ENCODE measurements at places on chromosomes 4 and X. TPM values are rescaled to one million over a fixed set of nuclear protein-coding genes. Genes with fewer than 3 reads are reported as not detected.

Gene TRPC5OS
- total RNA-seq: not detected

Gene TLR8
- total RNA-seq: 0.27 TPM

- DNase-seq: no peak
Observed at GRCh38 chrX:81338924-81339323, 137.0 kb downstream of the SH3BGRL start.

Gene LINC00632
- 237 TPM for total RNA-seq

DNA sequence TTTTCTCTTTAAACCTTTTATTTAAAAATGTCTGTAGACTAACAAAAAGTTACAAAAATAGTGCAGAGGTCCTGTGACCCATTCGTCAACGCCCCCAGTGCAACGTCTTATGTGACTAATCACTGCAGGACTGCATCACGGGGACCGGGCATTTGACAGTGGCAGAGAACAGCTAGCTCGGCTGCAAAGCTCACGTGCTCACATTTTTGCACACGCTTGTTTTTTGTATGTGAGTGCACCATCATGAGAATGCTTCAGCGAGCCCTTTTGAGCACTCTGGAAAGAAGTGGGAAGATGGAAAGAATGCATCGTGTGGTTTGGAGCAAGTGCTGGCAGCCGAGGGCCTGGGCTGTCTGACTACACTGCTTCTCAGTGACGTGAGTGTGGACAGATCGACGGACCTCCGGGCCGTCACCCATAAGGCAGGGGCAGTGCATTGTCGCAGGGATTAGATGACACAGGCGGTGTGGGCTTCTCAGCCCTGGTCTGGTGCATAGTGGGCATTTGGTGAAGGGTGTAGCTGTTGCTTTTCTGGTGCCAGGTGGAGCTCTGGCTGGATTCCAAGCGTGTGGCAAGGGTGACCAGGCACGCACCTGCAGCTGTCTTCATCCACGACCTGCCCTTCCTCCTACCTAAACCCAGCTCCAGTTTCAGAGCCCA lies 17.7 kb downstream of the SPON2 start:
- DNase-seq: no peak

DNA sequence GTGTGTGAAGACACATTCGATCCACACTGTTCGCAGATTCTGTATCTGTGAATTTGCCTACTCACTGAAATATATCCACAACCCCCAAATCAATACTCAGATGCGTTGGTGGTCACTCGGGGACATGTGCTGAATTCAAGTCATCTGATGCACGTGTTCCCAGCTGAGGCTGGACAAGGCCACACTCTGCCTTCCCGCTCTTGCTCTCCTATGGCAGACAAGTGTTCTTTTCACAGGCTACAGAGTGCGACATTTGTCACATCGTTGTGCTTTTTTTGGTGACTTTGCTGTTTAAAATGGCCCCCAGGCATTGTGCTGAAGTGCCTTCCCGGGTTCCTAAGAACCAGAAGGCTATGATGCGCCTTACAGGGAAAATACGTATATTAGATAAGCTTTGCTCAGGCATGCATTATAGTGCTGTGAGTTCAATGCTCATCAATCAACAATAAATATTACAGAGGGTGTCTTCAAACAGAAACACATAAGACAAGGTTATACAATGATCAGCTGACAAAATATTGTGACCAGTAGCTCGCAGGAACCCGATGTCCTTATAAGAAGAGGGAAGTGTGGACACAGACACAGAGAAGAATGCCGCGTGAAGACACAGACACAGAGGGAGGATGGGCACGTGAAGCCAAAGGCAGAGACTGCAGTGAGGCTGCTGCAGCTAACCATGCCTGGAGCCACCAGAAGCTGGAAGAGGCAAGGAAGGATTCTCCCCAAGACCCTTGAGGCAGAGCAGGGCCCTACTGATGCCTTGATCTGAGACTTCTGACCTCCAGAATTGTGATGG lies 42.0 kb downstream of the IRF2 start:
- no peak for DNase-seq

DNA sequence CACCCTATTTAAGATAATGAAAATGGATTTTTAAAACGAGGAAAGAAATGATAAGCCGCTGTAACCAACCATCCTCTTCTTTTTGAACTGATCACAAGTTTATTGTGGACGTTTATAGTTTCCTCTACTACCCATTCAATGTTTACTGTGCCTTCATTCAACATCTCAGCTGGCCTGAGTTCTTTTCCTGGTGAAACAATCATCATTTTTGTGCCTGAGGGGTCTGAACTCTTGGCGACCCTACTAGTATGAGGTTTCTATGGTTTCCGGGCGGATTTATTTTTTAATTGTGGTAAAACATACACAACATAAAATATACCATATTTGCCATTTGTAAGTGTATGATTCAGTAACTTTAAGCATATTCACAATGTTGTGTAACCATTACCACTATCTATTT lies 100.7 kb downstream of the SPRY1 start:
- no peak for DNase-seq
